ENCODE measurements at places on chromosomes 11 and 22. TPM values are rescaled to one million over a fixed set of nuclear protein-coding genes. Genes with fewer than 3 reads are reported as not detected.

KCNJ1 gene
- total RNA-seq: 1.5 TPM

PANX2 gene
- total RNA-seq: 4.2 TPM

PNPLA5 gene
- total RNA-seq: not detected

ZNF215 gene
- 2.0 TPM for total RNA-seq

CBY1 gene
- total RNA-seq: 11.8 TPM

RAC2 gene
- total RNA-seq: 15.7 TPM

KREMEN1 gene
- total RNA-seq: 24.6 TPM

JAML gene
- total RNA-seq: 17.2 TPM

- H3K36me3 ChIP-seq: no peaks in the 10 kb centered on the region
- no peak overlapping the region for H3K4me3 ChIP-seq
- DNase-seq: no peak
- H3K27ac ChIP-seq: no peak overlapping the region
- H3K27me3 ChIP-seq: no peaks in the 10 kb centered on the region
- peaks cover 8% of the 10 kb centered on the region for H3K4me1 ChIP-seq
Measured at GRCh38 chr11:108620958-108621772, 27.6 kb upstream of the EXPH5 start.

DNA sequence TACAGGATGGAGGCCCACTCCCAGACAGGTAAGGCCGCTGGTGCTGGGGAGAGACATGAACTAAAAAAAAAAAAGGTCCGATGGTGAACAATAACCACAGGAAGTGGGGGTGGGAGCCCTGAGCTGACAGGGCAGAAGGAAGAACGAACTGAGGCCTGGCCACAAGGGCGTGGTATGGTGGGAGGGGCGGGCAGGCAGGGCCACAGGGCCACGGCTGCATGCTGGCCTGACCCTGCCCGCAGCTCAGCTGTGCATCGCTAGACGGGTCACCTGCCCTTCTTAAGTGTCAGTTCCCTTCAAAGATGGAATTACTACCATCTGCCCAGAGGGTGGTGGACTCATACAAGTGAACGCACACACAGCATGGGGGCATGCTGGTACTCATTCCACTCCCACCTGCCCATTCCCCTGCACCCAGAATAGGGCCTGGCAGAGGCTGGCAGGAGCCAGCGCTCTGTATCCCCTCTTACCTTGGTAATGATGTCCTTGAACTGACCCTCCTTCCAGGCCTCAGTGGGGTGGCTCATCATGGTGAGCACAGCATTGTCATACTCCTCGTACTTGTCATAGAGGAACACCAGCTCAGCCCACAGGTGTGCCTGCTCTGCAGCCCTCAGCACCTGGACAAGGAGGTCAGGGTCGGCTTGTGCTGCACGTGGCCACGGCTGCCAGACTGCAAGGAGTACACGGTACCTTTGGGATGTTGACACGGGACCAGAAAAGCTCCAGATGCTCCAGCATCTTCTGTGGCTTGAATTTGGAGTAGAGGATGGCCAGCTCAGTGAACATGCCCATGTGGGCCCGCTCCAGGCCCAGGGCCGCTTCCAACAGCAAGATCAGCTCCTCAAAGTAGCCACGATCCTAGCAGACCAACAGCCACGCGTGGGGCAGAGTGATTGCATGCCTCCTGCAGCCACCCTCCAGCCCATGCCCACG is 17.5 kb upstream of the SLC25A1 start:
- no peak overlapping the region for H3K27ac ChIP-seq
- no peaks in the 10 kb centered on the region for H3K4me1 ChIP-seq
- H3K4me3 ChIP-seq: no peak overlapping the region
- no peaks in the 10 kb centered on the region for H3K27me3 ChIP-seq
- H3K36me3 ChIP-seq: no peaks in the 10 kb centered on the region

DNA sequence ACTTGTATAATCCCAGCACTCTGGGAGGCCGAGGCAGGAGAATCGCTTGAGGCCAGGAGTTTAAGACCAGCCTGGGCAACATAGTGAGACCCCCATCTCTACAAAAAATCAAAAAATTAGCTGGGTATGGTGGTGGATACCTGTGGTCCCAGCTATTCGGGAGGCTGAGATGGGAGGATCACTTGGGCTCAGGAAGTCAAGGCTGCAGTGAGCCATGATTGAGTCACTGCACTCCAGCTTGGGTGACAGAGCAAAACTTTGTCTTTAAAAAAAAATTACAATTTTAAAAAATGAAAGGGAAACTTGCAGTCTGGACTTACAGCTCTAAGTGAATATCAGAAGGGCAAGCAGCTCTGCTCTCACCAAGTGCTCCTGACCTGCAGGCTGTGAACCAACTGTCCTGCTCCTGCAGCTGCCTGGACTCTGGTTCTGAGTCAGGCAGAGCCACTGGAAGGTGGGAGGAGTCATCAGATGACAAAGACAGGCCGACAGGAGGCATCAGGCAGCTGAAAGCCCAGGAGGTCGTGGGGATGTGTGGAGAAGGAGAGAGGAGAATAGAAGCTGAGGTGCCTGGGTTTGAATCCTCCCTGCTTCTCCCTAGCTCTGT is 9.6 kb downstream of the SMTNL1 start:
- H3K4me3 ChIP-seq: no peak overlapping the region
- H3K27me3 ChIP-seq: no peaks in the 10 kb centered on the region
- peaks cover 40% of the 10 kb centered on the region for H3K36me3 ChIP-seq
- no peak for DNase-seq

DNA sequence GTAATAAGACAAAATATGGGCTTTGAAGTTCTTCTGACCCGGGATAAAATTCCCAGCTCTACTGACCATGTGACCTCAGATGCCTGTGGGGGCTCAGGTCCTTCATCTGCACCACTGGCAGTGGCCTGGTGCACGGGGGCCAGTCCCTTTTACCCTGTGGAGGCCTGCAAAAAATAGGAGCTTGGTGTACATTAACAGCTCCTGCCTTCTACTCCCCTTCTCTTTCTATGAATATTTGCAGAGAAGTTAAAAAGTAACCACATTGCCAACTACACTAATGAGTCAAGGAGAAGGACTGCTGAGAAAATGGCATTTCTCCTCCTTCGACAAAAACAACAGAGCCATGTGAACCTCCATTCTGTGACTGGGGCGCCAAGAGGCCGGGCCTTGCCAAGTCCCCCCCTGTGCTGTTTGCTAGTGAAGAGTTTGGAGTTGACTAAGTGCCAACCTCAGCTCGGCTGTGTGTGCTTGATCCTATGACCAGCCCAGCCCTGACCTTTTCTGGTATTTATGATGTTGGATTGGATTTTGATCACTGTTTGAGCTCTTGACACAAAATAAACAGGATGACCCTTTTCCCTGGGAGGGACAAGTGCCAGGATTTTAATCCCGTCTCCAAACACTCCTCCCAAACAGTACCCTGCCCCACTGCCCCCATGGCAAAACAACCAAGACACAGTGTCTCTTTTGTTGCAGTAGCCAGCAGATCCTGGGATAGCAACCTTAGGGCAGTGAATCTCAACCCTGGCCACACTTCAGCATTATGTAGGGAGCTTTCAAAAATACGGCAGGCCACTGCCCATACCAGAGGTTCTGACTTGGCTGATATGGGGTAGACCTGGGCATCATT is 380.1 kb downstream of the LARGE1 start:
- no peak overlapping the region for H3K4me3 ChIP-seq
- H3K4me1 ChIP-seq: peaks cover 63% of the 10 kb centered on the region
- no peak for DNase-seq

DNA sequence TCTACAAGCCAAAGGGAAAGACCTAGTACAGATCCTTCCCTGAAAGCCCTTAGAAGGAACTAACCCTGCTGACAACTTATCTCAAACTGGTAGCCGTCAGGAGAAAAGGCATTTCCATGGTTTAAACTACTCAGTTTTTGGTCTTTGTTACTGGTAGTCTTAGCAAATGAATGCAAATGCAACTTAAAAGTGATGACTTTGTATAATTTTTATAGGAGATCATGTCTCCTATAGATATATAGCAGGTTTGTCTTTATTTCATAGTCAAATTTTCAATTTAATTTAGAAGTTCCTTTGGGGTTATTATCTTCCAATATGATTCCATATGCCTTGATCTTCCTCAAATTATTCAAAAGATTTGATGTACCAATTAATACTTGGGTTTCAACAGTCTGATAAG is 1173.0 kb upstream of the CNTN5 start:
- no peaks in the 10 kb centered on the region for H3K27me3 ChIP-seq
- H3K4me1 ChIP-seq: no peaks in the 10 kb centered on the region
- DNase-seq: no peak
- no peaks in the 10 kb centered on the region for H3K36me3 ChIP-seq
- no peak overlapping the region for H3K27ac ChIP-seq

DNA sequence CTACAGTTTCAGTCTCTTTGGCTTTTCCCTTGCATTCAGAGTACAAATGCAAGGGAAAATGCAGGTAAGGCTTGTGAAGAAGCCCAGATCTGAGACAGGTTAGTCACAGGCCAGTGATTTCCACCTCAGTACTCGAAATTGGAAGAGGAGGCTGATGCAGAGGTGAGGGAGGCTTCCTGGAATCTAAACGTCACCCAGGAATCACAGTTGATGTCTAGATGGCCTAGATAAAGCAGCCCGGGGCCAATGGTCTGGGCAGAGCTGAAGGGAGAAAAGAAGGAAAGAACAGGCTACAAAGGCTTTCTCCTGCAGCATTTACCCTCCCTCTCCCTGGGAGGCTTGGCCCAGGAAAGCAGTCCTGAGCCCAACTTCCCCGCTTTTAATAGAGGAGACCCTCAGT is 8.5 kb downstream of the TRIM6 start:
- no peak overlapping the region for H3K27ac ChIP-seq
- peaks cover 11% of the 10 kb centered on the region for H3K4me1 ChIP-seq
- DNase-seq: no peak
- no peak overlapping the region for H3K4me3 ChIP-seq
- no peaks in the 10 kb centered on the region for H3K36me3 ChIP-seq
- H3K27me3 ChIP-seq: no peaks in the 10 kb centered on the region

DNA sequence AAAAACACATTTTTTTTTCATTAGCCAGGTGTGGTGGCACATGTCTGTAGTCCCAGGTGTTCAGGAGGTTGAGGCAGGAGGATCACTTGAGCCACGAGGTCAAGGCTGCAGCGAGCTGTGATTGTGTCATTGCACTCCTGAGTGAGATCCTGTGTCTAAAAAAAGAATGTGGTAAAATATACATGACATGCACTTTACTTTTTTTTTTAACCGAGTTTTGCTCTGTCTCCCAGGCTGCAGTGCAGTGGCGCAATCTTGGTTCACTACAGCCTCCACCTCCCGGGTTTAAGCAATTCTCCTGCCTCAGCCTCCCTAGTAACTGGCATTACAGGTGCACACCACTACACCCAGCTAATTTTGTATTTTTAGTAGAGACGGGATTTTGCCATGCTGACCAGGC is 22.5 kb upstream of the CLDN5 start:
- H3K27me3 ChIP-seq: no peaks in the 10 kb centered on the region
- DNase-seq: no peak
- H3K4me3 ChIP-seq: no peak overlapping the region
- no peak overlapping the region for H3K27ac ChIP-seq
- H3K4me1 ChIP-seq: no peaks in the 10 kb centered on the region

GRCh38 chr11:61026121-61027031 is 54.9 kb downstream of the CD6 start:
- H3K36me3 ChIP-seq: no peaks in the 10 kb centered on the region
- no peak for DNase-seq
- no peak overlapping the region for H3K27ac ChIP-seq
- no peak overlapping the region for H3K4me3 ChIP-seq
- no peaks in the 10 kb centered on the region for H3K4me1 ChIP-seq
- no peaks in the 10 kb centered on the region for H3K27me3 ChIP-seq

DNA sequence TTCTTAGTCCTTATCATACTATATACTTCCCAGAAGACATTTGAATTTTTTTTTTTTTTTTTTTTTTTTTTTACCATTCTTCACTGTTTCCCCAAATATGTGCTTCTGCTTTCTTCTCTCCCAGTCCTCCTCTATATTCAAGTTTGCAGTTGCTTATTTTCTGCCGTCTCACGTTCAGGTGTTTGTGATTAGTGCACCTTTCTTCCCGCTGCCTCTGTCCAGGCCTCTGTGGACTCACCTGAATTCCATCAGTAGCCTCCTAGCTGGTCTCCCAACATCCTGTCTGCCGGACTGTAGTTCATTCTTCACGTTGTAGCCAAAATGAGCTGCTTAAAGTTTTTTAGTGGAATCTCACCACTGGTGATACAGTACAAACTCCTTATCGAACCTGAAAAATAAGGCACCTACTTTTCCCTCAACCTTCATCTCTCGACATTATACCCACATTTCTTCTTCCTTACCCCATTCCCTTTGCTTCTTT is 795 bp upstream of the MSANTD4 start:
- no peak for DNase-seq
- H3K27ac ChIP-seq: peak overlapping the region; percentile 80
- no peaks in the 10 kb centered on the region for H3K36me3 ChIP-seq
- no peaks in the 10 kb centered on the region for H3K27me3 ChIP-seq
- H3K4me1 ChIP-seq: peaks cover 26% of the 10 kb centered on the region

GRCh38 chr11:110173811-110174644 is 80.8 kb downstream of the ZC3H12C start:
- no peak for DNase-seq
- H3K4me3 ChIP-seq: no peak overlapping the region
- no peak overlapping the region for H3K27ac ChIP-seq
- peaks cover 9% of the 10 kb centered on the region for H3K4me1 ChIP-seq

- H3K27me3 ChIP-seq: no peaks in the 10 kb centered on the region
- no peak overlapping the region for H3K27ac ChIP-seq
- no peaks in the 10 kb centered on the region for H3K36me3 ChIP-seq
- no peak for DNase-seq
Measured at GRCh38 chr11:13216019-13216710, 61.4 kb upstream of the BMAL1 start.

GRCh38 chr11:97354576-97354975 is 964.8 kb downstream of the JRKL start:
- DNase-seq: no peak
- no peaks in the 10 kb centered on the region for H3K4me1 ChIP-seq
- H3K36me3 ChIP-seq: no peaks in the 10 kb centered on the region
- H3K4me3 ChIP-seq: no peak overlapping the region

DNA sequence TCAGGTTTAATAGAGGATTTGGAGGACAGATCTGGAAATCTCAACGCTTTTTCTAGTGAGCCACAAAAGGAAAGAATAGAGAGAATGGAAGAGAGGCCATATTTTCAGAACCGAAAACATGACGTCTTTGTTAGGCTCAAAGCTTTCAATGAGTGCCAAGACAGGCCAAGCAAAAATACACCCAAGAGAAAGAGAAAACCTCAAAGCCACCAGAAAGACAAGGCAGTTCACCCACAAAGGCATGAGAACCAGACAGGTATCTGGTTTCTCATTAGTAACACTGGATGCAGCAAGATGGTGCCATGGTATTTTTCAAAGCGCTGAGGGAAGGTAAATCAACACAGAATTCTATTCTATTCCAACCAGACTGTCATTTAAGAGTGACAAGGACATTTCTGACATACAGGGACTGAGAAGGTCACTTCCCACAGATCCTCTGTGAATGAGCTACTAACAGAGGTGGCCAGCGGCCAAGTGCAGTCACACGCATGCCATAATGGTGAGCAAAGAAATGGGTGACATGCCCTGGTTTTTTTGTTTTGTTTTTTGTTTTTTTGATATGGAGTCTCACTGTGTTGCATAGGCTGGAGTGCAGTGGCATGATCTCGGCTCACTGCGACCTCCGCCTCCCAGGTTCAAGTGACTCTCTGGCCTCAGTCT is 41.9 kb downstream of the TOLLIP start:
- H3K27ac ChIP-seq: no peak overlapping the region
- H3K4me1 ChIP-seq: peaks cover 6% of the 10 kb centered on the region
- no peak overlapping the region for H3K4me3 ChIP-seq
- no peak for DNase-seq
- no peaks in the 10 kb centered on the region for H3K27me3 ChIP-seq

GRCh38 chr22:31248138-31248745 is 36.1 kb downstream of the LIMK2 start:
- peak overlapping the region; percentile 70 for H3K4me3 ChIP-seq
